ENCODE measurements at places on chromosomes 5 and 9.
A peak's percentile ranks its signal among the peaks of the same experiment; 100 is the strongest.

- no peak for DNase-seq
Measured at GRCh38 chr9:97682242-97682641, 14.9 kb downstream of the XPA start.

GRCh38 chr5:136809382-136809781 is 444.0 kb upstream of the TRPC7 start:
- DNase-seq: no peak

- DNase-seq: no peak
Measured at GRCh38 chr9:36716496-36716895, 143.8 kb downstream of the MELK start.

- DNase-seq: no peak
Measured at GRCh38 chr5:144318011-144318410, 147.3 kb downstream of the KCTD16 start.

GRCh38 chr9:133264235-133264764 is 10.7 kb downstream of the ABO start:
- no peak for DNase-seq

DNA sequence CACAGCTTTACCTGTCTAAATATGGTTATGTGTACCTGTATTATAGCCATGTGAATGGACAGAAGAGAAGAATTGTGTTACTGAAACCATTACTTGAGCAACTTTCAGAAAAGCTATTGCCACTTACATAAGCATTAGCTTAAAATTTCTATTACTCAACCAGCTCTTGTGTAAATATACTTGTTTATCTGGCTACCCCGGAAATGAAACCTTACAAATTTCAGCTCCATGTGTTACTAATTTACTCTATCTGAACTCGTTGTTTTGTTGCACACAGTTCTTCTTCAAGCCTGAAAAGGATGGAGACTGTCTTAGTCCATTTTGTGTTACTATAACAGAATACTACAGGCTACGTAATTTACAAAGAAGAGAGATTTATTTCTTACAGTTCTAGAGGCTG is 22.5 kb upstream of the ADAMTSL1 start:
- DNase-seq: no peak

DNA sequence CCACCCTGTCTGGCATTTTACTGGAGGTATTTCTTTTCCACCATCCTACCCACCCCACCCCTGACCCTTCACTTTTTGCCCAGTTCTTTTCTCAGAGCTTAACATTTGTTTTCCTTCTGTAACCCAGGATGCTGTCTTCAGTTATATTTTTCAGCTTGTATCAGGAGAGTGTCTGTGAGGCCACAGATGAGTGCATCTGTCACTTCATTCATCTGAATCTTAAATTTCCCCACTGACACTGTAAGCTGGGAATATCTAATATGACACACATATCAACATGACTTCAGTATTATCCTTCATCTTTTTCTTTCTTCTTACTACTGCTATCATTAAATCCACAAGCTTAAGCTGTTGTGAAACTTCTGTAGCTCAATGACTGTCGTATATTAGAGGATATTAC is 4.9 kb downstream of the MARCHF3 start:
- DNase-seq: no peak

- no peak for DNase-seq
Measured at GRCh38 chr5:178162481-178162880, 8.8 kb upstream of the NHP2 start.

DNA sequence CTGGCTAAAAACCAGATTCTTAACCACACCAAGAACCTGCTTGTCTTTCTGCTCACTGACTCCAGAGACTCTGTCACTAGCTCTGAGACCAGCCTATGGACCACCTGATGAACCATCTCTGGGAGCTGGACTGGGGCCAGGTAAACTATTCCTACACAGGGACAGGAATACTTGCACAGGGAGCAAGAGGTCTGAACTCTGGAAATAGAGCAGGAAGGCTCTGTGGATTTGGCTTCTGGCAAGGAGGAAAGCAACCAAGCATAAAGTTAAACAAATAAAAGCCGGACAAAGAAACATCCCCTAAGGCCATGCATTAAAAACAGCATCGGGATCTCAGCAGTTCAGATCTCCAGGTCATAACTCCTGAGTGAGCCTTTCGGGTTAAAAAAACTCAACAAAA is 5.6 kb upstream of the SPARC start:
- no peak for DNase-seq

DNA sequence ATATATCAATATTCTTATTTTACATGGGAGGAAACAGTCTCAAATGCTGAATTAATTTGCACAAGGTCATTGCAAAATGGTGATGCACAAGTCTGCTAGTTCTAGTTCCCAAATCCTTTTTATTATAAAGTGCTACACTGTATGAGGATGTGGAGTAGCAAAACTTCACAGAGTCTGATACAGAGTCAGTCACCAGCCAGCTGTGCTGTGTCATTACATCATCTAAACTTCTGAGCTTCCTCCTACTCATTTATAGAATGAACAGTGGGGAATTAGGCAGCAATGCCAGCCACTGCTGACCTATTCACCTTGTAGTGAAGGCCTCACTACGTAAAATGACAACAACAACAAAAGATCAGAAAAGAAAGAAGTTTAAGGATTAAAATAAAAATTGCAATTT is 357.8 kb downstream of the TMEM167A start:
- no peak for DNase-seq

DNA sequence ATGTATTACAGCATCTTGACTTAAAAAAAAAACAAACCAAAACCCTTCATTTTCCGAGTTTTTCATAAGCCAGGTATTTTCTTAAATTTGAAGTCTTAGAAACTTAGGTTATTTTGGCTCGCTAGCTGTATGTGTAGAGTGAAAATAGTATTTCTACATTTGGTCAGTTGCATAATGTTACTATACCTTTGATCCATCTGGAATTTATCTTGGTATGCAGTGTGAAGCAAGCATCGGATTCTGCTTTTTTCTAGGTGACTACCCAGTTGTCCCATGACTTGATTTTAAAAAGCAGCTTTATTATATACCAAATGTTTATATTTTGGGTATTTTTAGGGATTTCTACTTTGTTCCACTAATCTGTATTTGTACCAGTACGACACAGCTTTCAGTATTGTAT is 27.7 kb downstream of the UBAP1 start:
- DNase-seq: no peak

GRCh38 chr5:57703721-57704120 is 221.1 kb upstream of the ACTBL2 start:
- no peak for DNase-seq

- DNase-seq: peak; percentile 20
Measured at GRCh38 chr5:6158974-6159831, 219.1 kb downstream of the MED10 start.

- no peak for DNase-seq
Measured at GRCh38 chr5:90182726-90183125, 226.8 kb downstream of the CETN3 start.

GRCh38 chr5:74361406-74362358 is 278.8 kb downstream of the ENC1 start:
- DNase-seq: no peak

GRCh38 chr9:106771608-106772007 is 91.4 kb upstream of the ZNF462 start:
- no peak for DNase-seq

- DNase-seq: no peak
Measured at GRCh38 chr9:29150606-29151005, 1577.3 kb upstream of the C9orf72 start.

DNA sequence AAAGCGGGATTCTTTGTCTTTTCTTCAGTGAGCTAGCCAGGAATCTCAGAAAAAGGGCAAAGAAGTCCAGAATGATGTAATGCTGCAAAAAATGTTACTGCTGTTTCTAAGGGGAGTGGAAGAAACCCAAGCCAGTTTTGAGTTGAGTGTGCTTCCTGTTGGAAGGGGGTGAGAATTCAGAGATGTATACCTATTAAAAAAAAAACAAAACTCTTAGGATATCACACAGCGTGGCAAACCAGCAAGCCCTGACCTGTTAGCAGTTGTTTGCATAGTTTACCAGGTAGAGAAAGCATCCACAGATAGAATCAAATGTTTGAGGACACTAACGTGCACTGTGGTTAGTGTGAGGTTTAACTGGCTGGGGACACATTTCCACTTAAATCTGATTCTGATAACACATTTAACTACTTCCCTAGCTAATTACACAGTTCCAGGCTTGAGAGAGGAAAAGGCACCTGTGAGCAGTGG is 11.4 kb downstream of the BASP1 start:
- DNase-seq: no peak

- DNase-seq: no peak
Measured at GRCh38 chr5:135966165-135966564, 11.4 kb upstream of the LECT2 start.

- no peak for DNase-seq
Measured at GRCh38 chr5:116900793-116901192, 326.2 kb upstream of the SEMA6A start.

DNA sequence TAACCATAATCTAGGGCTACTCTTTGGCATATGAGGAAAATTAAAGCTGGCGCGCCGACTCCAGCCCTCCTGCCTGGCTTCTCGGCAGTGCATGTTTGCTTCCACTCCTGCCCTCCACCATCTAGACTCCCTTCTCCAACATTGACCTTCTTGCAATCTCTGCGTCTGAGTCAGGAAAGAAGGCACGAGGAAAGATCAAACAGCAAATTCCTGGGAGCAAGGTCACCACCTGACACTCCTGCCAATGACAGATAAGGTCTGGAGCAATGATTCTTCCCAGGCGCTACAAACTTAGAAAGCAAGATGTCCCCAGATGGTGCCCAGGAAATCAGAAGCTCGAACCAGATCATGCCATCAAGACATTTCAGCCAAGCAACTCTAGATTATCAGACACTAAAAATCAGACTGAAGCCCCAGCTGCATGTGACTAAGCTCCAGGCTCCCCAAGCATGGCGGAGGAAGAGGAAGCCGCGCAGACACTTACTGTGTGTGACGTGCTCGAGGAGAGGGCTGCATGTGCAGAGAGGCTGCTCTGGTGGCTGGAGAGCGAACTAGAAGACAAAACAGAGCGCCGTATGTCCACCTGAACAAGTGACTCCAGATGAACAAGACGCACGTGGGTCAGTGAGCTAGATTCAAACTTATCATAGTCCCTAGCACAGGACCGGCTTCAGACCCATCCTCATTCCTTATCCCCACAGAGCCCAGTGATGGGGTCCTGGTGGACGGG is 115.3 kb downstream of the UBE2R2 start:
- DNase-seq: no peak

- no peak for DNase-seq
Measured at GRCh38 chr9:90219548-90220118, 423.0 kb downstream of the DIRAS2 start.

- no peak for DNase-seq
Measured at GRCh38 chr5:54748527-54748926, 231.0 kb downstream of the SNX18 start.

GRCh38 chr5:178770621-178771020 is 40.2 kb upstream of the ZNF354A start:
- no peak for DNase-seq
